Myocyte (in vitro differentiated cells): ENCODE measurements at places on chromosomes 3 and 15. TPM values are rescaled to one million over a fixed set of nuclear protein-coding genes. Genes with fewer than 3 reads are reported as not detected.

The TGM5 gene
- total RNA-seq = 0.21 TPM in 1 of 2 replicates, not detected in the other

GRCh38 chr15:81015621-81016488 lies 15.1 kb downstream of the TLNRD1 start:
- no peak for DNase-seq

- DNase-seq = no peak
Measured at GRCh38 chr3:16802389-16802788, 82.4 kb upstream of the PLCL2 start.

The SUCNR1 gene
- not detected in 2 replicates for total RNA-seq

- DNase-seq = no peak
Measured at GRCh38 chr3:8656240-8656639, 11.6 kb upstream of the SSUH2 start.

The MTFMT gene
- 24.8 and 30.2 TPM in 2 replicates for total RNA-seq

DNA sequence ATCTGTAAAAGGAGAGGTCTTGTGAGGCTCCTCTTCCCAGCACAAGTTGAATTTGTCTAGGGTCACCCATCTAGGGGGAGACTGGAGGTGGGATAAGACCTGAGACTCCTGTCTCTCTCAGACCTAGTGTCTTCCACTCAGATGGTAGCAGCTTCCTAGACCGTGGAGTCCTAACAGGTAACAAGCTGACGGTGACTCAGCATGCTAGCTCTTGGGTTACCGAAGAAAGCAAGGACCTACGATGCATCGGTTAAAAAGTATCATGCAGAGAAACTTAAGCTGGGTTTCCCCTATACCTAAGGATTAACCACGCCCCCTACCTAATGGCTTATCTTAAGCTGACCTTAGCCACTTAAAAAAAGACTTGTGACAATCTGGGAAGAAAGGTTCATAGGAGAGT lies 7.6 kb downstream of the LRRN1 start:
- DNase-seq = no peak

- peak; percentile 75 for DNase-seq
Measured at GRCh38 chr3:39178553-39178952, 13.8 kb downstream of the XIRP1 start.

- no peak for DNase-seq
Measured at GRCh38 chr3:170640737-170641171, 54.9 kb upstream of the SLC7A14 start.

The GOLGA8G gene
- total RNA-seq = not detected in 2 replicates

DNA sequence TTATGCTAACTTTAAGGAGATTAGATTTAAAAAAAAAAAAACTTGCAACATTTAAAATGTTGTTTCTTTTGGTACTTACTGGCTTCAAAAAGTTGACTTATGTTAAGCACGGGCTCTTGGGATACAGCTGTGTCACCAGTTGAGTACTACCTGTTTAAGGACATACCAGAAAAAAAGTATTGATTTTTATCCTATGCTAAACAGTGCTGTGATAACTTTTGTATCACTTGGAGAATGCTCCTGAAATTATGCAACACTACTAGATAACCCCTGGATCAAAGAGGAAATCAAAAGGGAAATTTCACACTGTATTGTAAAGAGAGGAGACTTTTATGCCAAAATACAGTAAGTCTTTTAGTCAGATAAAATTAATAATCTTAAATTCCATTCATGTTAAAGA lies 77.7 kb downstream of the SLMAP start:
- DNase-seq = no peak

The KLHL40 gene
- 55.6 and 67.1 TPM in 2 replicates for total RNA-seq

The RAB8B gene
- total RNA-seq = 16.4 and 24.0 TPM in 2 replicates

The CELF6 gene
- 1.0 and 2.4 TPM in 2 replicates for total RNA-seq

GRCh38 chr3:54970895-54971294 lies 43.0 kb upstream of the LRTM1 start:
- DNase-seq = peak; percentile 50

The SMCO1 gene
- 0.53 TPM in 1 of 2 replicates, not detected in the other for total RNA-seq

DNA sequence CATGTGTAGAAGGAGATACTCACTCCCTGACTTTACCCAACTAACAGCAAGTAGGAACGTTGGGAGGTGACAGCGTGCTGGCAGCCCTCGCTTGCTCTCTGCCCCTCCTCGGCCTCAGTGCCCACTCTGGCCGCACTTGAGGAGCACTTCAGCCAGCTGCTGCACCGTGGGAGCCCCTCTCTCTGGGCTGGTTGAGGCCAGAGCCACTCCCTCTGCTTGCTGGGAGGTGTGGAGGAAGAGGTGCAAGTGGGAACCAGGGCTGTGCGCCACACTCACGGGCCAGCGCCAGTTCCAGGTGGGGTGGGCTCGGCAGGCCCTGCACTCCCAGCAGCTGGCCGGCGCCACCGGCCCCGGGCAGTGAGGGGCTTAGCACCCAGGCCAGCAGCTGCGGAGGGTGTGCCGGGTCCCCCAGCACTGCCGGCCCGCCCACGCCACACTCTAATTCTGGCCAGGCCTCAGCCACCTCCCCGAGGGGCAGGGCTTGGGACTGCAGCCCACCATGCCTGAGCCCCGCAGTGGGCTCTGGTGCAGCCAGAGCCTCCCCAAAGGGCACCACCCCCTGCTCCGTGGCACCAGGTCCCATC lies 68.4 kb upstream of the FRMD4B start:
- no peak for DNase-seq

The ZKSCAN7 gene
- total RNA-seq = 8.8 and 8.9 TPM in 2 replicates

GRCh38 chr15:67380921-67381320 lies 126.3 kb downstream of the IQCH start:
- no peak for DNase-seq

DNA sequence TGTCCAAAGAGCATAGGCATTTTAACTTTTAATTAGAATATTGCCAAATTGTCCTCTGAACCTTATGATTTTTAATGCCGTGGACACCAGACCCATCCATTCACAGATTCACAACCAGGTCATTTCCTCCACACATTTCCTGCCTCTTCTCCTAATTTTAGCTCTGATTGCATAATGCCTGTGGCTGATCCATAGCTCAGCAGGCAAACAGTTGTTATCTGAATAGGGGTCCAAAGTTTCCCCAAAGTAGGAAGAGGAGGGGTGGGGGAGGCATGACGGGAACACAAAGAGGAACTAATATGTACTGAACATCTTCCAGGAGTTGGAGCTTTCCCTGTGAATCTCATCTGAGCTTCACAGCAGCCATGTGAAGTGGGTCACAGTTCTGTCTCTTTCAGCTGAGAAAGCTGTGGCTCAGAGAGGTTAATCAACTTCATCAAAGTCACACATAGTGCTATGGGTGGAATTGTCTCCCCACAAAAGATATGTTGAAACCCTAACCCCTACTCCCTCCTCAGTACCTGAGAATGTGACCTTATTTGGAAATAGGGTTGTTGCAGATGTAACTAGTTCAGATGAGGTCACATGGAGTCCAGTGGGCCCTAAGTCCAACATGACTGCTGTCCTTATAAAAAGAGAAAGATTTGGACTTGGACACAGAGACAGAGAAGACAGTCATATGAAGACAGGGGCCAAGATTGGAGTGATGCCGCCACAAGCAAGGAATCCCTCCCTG lies 106.7 kb upstream of the AGBL1 start:
- DNase-seq = no peak

DNA sequence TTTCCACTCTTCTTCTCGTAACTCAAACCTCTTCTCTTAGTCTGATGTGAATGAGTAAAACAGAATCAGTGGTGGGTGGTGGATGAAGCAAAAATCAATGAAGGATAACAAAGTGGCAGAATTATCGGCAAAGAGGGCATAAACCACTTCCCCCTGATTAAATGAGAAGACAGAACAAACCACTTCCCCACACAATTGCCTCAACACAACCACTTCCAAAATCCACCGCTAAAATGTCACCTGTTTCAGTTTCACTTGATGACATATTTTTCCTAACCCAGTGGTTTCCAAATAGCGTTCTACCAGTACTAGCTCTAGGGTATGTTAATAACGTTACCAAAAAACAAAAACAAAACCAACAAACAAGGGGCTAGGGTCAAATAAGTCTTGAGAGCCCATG lies 478.7 kb upstream of the WNT5A start:
- DNase-seq = no peak

- DNase-seq = no peak
Measured at GRCh38 chr15:99508311-99508645, 57.5 kb upstream of the MEF2A start.

DNA sequence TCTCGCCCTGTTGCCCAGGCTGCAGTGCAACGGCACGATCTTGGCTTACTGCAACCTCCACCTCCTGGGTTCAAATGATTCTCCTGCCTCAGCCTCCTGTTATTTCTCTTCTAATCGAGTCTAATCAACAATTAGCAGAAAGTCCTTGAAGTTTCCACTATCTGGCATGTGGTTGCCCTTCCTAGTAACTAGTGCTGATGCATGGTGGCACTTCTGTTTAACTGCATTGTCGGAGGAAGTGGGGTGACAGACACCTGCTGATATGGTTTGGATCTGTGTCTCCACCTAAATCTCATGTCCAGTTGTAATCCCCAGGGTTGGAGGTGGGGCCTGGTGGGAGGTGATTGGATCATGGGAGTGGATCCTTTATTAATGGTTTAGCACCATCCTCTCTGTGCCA lies 9.2 kb downstream of the CRTAP start:
- no peak for DNase-seq

DNA sequence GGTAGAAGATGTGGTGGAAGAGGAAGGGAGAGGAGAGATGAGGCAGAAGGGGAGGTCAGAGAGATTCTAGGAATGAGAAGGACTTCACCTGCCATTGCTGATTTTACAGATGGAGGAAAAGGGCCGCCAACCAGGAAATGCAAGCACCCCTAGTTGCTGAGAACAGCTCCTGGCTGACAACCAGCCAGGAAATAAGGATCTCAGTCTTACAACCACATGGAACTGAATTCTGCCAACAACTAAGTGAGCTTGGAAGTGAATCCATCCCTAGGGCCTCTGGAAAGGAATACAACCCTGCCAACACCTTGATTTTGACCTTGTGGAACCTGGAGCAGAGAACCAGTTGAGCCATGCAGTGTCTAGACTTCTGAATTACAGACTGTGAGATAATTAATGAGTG lies 86.6 kb downstream of the EDEM1 start:
- DNase-seq = no peak

DNA sequence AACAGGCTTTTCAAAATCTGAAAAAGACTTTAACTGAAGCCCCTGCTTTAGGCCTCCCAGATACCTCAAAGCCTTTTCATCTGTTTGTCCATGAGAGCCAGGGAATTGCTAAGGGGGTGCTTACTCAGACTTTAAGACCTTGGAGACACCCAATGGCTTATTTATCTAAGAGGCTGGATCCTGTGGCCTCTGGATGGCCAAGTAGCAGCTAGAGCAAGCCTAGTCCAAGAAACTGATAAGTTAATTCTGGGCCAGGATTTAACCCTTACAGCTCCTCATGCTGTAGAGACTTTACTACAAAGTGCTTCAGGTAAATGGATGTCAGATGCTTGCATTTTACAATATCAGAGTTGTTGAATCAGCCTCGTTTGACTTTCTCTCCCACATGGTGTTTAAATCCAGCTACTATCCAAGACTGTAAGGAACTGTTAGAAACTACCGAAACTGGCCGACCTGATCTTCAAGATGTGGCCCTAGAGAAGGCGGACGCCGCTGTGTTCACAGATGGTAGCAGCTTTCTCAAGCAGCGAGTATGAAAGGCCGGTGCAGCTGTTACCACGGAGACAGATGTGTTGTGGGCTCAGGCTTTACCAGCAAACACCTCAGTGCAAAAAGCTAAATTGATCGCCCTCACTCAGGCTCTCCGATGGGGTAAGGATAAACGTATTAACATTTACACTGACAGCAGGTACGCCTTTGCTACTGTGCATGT lies 3.3 kb downstream of the DET1 start:
- DNase-seq = no peak

GRCh38 chr15:91114301-91114700 lies 14.2 kb downstream of the SV2B start:
- DNase-seq = no peak

GRCh38 chr3:30518181-30518864 lies 88.1 kb upstream of the TGFBR2 start:
- no peak for DNase-seq

- DNase-seq = no peak
Measured at GRCh38 chr3:165617134-165617533, 220.1 kb downstream of the BCHE start.

The STRA6 gene
- total RNA-seq = not detected in 2 replicates

The PDCD10 gene
- 27.2 and 30.1 TPM in 2 replicates for total RNA-seq

DNA sequence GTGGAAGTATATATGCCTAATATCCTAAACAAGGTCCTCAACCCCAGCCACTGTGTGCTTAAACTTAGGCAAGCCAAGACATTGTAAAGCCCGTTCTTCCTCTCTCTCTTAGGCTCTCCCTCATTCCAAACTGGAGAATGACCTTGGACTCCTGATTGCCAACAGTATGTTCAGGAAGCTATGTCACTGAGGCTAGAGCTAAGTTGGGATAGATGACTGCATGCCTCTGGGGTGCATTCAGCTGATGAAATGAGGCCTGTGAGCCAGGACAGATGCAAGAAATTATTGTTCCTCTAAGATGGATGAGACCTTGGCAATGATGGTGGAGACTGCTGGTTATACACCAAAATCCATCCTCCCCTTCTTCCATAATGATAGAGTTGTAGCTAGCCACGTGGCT lies 27.9 kb upstream of the TBC1D21 start:
- no peak for DNase-seq

DNA sequence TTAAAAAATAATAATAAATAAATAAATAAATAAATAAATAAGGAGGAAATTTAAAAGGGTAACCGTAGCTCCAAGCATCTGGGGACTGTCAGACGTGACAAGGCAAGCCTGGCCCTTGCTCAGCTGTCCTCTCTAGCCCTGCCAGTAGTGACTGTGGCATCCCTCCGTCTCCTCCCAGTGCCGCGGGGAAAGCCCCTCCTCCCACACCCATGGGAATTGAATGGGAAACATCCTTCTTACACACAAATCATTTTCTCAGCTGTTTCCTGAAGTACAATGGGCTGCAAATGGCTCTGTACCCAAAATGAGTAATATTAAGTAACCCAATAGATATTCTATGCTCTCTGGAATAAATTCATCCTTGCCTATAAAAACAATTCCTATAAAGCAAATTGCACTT lies 101.6 kb upstream of the RAD18 start:
- peak; percentile 90 for DNase-seq

The CNBP gene
- 398 and 566 TPM in 2 replicates for total RNA-seq

The A4GNT gene
- not detected in 2 replicates for total RNA-seq

DNA sequence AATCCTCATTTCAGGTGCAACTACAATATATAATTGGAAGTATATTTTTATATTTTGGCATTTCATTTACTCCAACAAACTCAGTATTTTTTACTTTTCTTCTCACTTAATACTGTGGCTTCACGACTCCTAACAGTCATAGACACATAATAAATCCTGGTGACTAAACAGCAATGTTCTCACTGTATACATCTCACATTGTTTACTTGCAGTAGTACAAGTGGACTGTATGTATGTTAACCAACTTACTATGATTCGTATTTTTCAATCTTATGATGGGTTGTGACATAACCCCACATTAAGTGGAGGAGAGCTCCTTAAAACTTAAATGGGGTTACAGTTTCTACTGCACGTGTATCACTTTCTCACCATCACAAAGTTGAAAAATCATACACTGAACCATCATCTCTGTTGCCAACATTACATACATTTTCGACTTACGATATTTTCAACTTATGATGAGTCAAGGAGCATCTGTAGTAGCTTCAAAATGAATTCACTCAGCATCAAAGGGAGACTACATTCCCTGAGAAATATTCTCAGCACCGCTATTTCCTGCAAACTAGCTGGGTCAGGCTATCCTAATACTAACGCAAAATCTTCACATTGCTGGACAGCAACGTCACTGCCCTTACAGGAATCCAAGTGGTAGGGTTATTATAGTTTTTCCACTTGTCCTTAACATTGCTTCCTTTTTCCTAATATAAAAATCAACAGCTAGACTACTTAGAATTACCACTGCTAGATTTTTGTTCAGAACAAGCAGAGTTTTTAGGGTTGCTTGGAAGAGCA lies 7.3 kb downstream of the ADAM10 start:
- DNase-seq = peak; percentile 41
